Activated naive CD8-positive, alpha-beta T cell treated with anti-CD3 and anti-CD28 coated beads for 36 hours (primary cell): ENCODE measurements at places on chromosomes 12 and 14. TPM values are rescaled to one million over a fixed set of nuclear protein-coding genes. Genes with fewer than 3 reads are reported as not detected.

INSM2 gene
- total RNA-seq, result not detected

AQP6 gene
- not detected for total RNA-seq

HOXC4 gene
- 1.0 TPM for total RNA-seq

TRPV4 gene
- not detected for total RNA-seq

GPR135 gene
- 0.97 TPM for total RNA-seq

TPPP2 gene
- not detected for total RNA-seq

- no peak for DNase-seq
- H3K4me3 ChIP-seq, result no peak overlapping the region
Observed at GRCh38 chr12:119692997-119693396, 25.1 kb downstream of the PRKAB1 start.

- H3K4me1 ChIP-seq, result peaks cover 21% of the 10 kb centered on the region
- peaks cover 3% of the 10 kb centered on the region for H3K36me3 ChIP-seq
- no peak overlapping the region for H3K4me3 ChIP-seq
- peak overlapping the region; percentile 35 for H3K27ac ChIP-seq
- DNase-seq, result peak; percentile 11
- no peaks in the 10 kb centered on the region for H3K27me3 ChIP-seq
Observed at GRCh38 chr14:99412117-99413061, 68.3 kb downstream of the SETD3 start.

DNA sequence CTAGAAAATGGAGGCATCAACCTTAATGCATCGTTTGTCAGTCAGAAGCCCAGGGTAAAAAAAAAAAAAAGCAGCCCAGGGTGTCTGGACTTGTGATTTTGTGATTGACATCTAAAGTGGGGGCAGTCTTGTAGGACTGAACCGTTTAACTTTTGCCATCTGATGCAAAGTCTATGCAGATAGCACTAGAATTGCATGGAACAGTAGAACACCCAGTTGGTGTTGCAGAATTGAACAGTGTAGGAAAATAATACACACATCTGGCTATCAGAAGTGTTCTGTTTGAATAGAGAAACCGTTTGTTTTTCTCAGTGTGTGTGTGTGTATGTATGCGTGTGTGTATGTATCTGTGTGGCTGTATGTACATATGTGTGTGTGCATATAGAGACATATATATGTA lies 45.0 kb downstream of the SLCO1A2 start:
- H3K27me3 ChIP-seq, result peaks cover 4% of the 10 kb centered on the region
- no peaks in the 10 kb centered on the region for H3K4me1 ChIP-seq
- H3K36me3 ChIP-seq, result no peaks in the 10 kb centered on the region
- no peak overlapping the region for H3K4me3 ChIP-seq
- no peak for DNase-seq
- no peak overlapping the region for H3K27ac ChIP-seq

GRCh38 chr12:27583057-27583797 lies 59.2 kb downstream of the PPFIBP1 start:
- no peak overlapping the region for H3K4me3 ChIP-seq
- DNase-seq, result no peak
- H3K4me1 ChIP-seq, result peaks cover 21% of the 10 kb centered on the region
- H3K36me3 ChIP-seq, result peaks cover 9% of the 10 kb centered on the region

DNA sequence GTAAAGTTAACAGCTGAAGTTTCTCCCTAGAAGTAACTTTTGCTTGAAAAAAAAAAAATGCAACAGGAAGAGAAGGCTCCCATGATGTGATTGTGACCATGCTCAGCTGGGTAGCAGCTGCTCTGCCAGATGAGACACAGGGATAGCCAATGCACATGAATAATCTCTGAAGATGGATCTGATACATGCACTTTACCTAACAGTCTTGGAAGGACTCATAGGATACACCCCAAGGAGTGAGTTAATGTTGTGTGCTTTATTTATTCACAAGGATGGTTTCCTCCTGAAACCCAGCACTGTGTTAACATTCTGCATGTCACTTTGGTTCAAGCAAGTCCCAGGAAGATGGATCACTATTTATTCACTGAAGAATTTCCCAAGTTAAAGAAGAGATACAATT lies 46.5 kb downstream of the NDUFA12 start:
- no peak overlapping the region for H3K4me3 ChIP-seq
- peaks cover 42% of the 10 kb centered on the region for H3K27me3 ChIP-seq
- no peaks in the 10 kb centered on the region for H3K36me3 ChIP-seq
- peaks cover 4% of the 10 kb centered on the region for H3K4me1 ChIP-seq

- H3K36me3 ChIP-seq, result peaks cover 47% of the 10 kb centered on the region
- peak; percentile 74 for DNase-seq
- H3K27ac ChIP-seq, result peak overlapping the region; percentile 100
- H3K4me1 ChIP-seq, result peaks cover 46% of the 10 kb centered on the region
- H3K27me3 ChIP-seq, result no peaks in the 10 kb centered on the region
Observed at GRCh38 chr14:91415794-91416743, 1.6 kb downstream of the CCDC88C start.

GRCh38 chr14:76073717-76074116 lies 78.0 kb upstream of the GPATCH2L start:
- no peaks in the 10 kb centered on the region for H3K4me1 ChIP-seq
- no peaks in the 10 kb centered on the region for H3K27me3 ChIP-seq
- H3K36me3 ChIP-seq, result peaks cover 3% of the 10 kb centered on the region
- no peak overlapping the region for H3K27ac ChIP-seq
- H3K4me3 ChIP-seq, result no peak overlapping the region
- no peak for DNase-seq

- DNase-seq, result no peak
- H3K4me3 ChIP-seq, result no peak overlapping the region
- peaks cover 7% of the 10 kb centered on the region for H3K36me3 ChIP-seq
Observed at GRCh38 chr14:68441542-68441941, 351.3 kb downstream of the ZFP36L1 start.

GRCh38 chr12:75447691-75448393 lies 32.7 kb upstream of the GLIPR1 start:
- no peaks in the 10 kb centered on the region for H3K4me1 ChIP-seq

GRCh38 chr12:54879579-54879978 lies 25.3 kb downstream of the MUCL1 start:
- no peak for DNase-seq
- H3K27ac ChIP-seq, result peak overlapping the region; percentile 77
- peaks cover 3% of the 10 kb centered on the region for H3K36me3 ChIP-seq
- peaks cover 8% of the 10 kb centered on the region for H3K4me1 ChIP-seq
- no peaks in the 10 kb centered on the region for H3K27me3 ChIP-seq

- H3K4me1 ChIP-seq, result peaks cover 5% of the 10 kb centered on the region
- H3K27ac ChIP-seq, result no peak overlapping the region
- H3K4me3 ChIP-seq, result no peak overlapping the region
- no peak for DNase-seq
- peaks cover 1% of the 10 kb centered on the region for H3K36me3 ChIP-seq
Observed at GRCh38 chr12:109544955-109545531, 28.3 kb downstream of the MMAB start.

GRCh38 chr14:53547593-53547992 lies 394.5 kb upstream of the DDHD1 start:
- no peaks in the 10 kb centered on the region for H3K27me3 ChIP-seq
- H3K27ac ChIP-seq, result no peak overlapping the region
- no peak for DNase-seq

DNA sequence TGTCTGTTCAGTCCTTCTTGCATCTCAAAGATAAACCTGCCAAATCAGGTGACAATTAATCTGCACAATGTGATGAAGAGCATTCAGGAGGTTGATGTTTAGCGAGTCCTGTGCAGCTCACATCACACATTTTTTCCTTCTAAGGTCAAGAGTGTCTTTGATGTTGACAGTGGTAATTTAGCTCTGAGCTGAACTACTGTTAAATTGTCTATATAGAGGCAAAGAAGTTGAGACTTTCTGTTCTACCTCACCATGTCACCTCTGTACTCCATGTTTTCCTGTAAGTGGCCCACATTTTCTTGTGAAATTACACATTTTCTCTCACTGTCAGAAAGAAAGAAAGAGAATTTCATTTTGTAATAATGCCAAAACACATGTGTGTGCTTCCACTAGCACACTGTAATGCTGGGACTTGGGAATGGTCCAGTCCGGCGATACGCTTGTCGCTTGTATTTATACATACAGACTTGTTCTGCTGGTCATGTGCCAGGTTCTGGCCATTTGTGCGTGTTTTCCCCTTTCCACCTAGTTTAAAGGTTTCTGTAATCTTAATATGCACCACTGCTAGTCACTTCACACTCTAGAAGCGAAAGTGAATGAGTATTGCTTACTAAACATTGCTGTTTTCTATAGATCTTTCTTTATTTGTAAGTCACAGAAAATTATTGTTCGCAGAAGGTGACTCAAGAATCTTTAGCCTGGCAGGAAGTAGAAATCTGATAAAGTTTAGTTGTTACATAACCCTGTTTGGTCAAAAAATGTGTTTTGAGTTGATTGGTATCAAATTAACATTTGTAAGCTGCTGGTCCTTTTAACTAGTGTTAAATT lies 328.9 kb downstream of the TMTC2 start:
- no peak for DNase-seq
- no peak overlapping the region for H3K27ac ChIP-seq
- peaks cover 2% of the 10 kb centered on the region for H3K4me1 ChIP-seq
- no peaks in the 10 kb centered on the region for H3K27me3 ChIP-seq
- H3K36me3 ChIP-seq, result no peaks in the 10 kb centered on the region
- H3K4me3 ChIP-seq, result no peak overlapping the region

- H3K27me3 ChIP-seq, result no peaks in the 10 kb centered on the region
- no peak for DNase-seq
- H3K27ac ChIP-seq, result no peak overlapping the region
- no peaks in the 10 kb centered on the region for H3K36me3 ChIP-seq
- no peak overlapping the region for H3K4me3 ChIP-seq
Observed at GRCh38 chr14:90518069-90518940, 121.5 kb downstream of the CALM1 start.

- H3K27ac ChIP-seq, result peak overlapping the region; percentile 88
- H3K36me3 ChIP-seq, result no peaks in the 10 kb centered on the region
- H3K27me3 ChIP-seq, result no peaks in the 10 kb centered on the region
- DNase-seq, result no peak
Observed at GRCh38 chr12:25322351-25322750, 71.6 kb upstream of the KRAS start.

GRCh38 chr14:68979722-68980451 lies 785 bp upstream of the ACTN1 start:
- peak overlapping the region; percentile 87 for H3K4me3 ChIP-seq
- H3K27me3 ChIP-seq, result no peaks in the 10 kb centered on the region
- H3K4me1 ChIP-seq, result peaks cover 47% of the 10 kb centered on the region
- peak overlapping the region; percentile 78 for H3K27ac ChIP-seq
- peaks cover 22% of the 10 kb centered on the region for H3K36me3 ChIP-seq

DNA sequence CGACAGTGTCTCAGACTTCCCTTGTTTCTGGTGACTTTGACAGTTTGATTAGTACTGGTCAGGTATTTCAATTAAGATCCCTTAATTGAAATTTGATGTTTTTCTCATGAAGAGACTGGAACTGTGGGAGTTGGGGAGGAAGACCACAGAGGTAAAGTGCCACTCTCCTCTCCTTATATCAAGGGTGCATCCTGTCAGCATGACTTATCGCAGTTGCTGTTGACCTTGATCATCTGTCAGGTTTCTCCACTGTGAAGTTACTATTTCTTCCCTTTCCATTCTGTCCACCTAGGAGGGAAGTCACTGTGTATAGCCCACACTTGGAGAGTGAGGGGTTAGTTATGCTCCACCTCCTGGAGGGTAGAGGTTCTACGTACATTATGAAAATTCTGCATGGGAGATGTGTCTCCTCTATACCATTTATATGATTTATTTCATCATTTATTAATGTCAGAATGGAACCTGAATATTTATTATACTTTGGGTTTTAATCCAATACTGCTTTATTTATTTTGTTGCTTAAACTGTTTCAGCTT lies 40.3 kb upstream of the SMOC1 start:
- H3K27ac ChIP-seq, result no peak overlapping the region
- DNase-seq, result no peak
- H3K36me3 ChIP-seq, result no peaks in the 10 kb centered on the region
- no peaks in the 10 kb centered on the region for H3K4me1 ChIP-seq

DNA sequence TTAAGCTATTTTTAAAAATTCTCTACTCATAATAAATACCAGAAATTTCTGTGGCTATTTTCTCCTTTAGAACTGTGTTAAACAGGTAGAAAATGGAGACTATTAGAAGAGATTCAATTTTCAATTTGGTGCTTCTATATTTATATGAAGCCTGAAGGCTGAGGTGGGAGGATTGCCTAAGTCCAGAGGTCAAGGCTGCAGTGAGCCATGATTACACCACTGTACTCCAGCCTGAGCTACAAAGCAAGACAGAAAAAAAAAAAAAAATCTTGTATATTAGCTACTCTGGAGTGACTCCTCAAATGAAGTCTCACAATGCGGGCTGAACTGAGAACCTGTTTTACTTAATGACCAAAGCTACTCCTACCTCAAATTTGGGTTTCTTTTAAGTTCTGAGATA lies 9.8 kb upstream of the DPF3 start:
- no peaks in the 10 kb centered on the region for H3K36me3 ChIP-seq
- no peak for DNase-seq
- H3K4me3 ChIP-seq, result no peak overlapping the region
- H3K27ac ChIP-seq, result no peak overlapping the region
- H3K27me3 ChIP-seq, result peaks cover 19% of the 10 kb centered on the region
- H3K4me1 ChIP-seq, result no peaks in the 10 kb centered on the region
